ENCODE measurements at places on chromosomes 6 and 20.

- DNase-seq: no peak
These were observed 11.4 kb upstream of the PGC start for GRCh38 chr6:41758641-41759035.

DNA sequence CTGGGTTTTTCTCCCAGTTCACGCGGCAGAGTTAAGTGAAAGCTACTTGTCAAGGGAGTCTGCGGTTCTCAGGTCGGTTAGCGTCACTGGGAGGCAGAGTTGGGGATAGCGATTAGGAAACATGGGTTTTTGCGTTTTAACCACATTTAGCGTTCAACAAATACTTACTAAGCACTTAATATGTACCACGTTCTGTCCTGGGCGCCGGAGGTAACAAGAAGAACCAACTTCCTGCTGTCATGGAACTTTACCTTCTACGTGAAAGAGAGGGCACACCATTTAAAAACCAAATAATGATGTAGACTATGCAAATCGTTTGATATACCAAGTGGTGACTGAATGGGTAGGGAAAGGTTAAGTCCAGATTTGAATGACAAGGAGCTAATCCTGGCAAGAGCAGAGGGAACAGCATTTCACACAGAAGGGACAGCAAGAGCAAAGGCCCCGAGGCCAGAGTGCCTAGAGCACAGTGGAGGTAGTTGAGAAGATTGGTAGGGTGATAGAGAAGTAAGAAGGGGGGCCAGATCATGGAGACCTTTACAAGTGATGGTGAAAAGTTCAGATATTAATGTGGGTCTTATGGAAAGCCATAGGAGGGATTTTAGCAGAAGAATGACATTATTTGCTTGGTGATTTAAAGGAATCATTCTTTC lies 744 bp downstream of the RIOK1 start:
- DNase-seq: no peak

DNA sequence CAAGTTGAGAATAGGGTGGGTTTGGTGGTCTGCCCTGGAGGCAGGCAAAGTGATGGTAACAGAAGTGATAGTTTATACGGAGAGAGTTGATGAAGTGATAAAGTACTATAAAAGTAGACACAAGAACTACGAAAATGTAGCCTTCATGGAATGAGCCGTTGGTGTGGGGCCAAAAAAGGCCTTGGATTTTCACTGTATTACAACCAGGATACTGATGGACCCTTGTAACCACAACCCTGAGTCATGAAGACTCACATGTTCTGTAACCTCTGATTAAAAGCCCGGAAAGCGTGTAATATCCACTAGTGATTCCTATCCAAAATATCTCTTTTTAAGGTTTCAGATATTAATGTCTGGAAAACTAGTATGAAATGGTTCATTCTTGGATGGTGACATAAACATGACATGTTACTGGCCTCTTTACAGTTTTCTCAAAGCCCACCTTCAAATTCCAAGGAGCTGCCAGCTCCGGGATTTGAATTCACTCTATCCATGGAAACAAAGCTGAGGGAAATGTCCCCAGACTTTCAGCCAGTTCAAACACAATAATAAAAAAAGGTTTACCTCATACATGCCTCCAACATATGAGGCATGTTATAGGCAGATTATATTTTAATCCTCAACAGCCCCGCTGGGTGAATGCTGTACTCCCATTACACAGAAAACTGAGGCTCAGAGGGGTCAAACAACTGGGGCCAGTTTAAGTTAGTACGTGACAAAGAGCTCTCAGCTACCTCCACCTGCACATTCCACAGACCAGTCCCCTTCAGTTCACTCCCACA lies 55.4 kb downstream of the MRPL14 start:
- no peak for DNase-seq

GRCh38 chr6:48630511-48630910 lies 519.5 kb upstream of the PTCHD4 start:
- no peak for DNase-seq

- DNase-seq: no peak
These were observed 565.2 kb upstream of the MARCKS start for GRCh38 chr6:113291751-113292445.

DNA sequence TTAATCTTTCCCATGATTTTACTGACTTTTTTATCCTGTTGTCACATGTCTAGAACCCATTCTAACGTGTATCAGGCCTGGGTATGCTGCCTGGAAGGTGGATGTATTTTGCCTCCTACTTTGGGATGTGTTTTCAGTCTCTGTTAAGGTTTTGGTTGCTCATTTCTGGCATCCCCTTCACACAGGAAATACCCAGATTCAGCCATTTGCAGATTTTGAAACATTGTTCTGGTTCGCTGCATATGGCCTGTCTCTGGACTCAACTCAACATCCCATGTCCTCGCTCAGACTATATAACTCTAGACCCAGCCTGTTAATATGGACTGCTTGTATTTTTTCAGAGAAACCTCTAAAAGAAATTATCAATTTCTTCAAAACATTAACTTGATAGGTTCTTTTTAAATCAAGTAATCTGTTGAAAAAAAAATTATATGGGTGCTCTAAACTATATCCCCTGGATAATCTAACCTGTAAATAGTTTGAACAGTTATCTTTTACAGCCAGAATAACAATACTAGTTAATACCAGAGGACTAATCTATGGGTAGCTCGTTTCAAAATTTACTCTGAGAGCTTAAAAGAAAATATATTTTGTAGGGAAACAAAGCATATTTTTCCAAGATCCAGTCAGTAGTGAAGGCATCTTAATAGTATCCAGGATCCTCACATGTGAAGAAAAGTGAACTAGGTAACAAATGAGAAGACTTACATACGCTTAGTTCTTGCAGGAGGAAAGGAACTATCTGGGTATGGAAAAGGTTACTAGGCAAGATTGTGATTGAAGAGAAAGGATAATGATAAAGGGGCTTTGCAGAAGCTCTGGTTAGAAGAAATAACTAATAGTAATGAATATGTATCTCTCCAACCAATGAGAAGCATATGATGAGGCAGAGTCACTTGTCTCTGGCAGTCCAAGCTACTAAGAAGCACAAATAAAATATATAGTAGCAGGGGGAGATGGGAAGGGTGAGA lies 23.4 kb upstream of the HLA-DQB1 start:
- DNase-seq: no peak
